Epithelial cell of prostate (primary cell): ENCODE measurements at places on chromosomes 2 and 18.

GRCh38 chr2:191618786-191619185, 59.1 kb upstream of the NABP1 start:
- DNase-seq: no peak

- DNase-seq: no peak
Measured at GRCh38 chr18:11654736-11655605, 34.1 kb upstream of the GNAL start.

- peak; percentile 56 for DNase-seq
Measured at GRCh38 chr2:164826293-164827243, 15.1 kb downstream of the COBLL1 start.

DNA sequence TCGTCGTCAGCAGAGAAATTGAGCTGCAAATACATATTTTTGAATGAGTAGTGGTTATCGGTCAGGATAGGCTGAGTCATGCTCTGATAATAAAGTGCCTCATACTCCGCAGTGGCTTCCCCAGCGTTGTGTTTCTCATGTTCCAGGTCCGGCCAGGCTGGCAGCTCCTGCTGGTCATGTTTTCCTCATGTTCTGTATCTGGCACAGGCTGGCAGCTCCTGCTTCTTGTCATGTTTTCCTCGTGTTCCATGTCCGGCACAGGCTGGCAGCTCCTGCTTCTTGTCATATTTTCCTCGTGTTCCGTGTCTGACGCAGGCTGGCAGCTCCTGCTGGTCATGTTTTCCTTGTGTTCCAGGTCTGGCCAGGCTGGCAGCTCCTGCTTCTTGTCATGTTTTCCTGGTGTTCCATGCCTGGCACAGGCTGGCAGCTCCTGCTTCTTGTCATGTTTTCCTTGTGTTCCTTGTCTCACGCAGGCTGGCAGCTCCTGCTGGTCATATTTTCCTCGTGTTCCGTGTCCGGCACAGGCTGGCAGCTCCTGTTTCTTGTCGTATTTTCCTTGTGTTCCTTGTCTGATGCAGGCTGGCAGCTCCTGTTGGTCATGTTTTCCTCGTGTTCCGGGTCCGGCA, 148.9 kb downstream of the ATP9B start:
- no peak for DNase-seq

GRCh38 chr18:361941-362310, 94.1 kb upstream of the THOC1 start:
- DNase-seq: no peak

- DNase-seq: no peak
Measured at GRCh38 chr18:37261246-37261840, 304.3 kb downstream of the CELF4 start.

DNA sequence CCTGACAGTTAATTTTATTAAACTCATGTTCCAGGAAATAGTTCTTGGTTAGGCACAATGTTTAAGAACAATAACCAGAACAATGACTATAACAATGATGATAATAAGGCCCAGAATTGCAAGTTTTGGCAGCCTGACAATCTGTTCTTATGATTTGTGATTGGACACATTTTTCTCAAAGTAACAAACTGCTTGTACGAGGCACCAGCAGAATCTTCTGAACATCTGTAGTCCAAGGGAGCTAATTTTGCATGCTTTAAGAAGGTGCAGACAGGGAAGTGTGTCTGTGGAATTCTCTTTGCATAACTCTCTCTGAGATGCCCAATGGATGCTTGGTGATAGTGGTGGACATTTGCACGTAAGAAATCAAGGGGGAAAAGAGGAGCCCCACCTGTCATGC, 709.3 kb downstream of the SLC4A3 start:
- DNase-seq: no peak

GRCh38 chr2:14197293-14197692, 435.2 kb upstream of the LRATD1 start:
- DNase-seq: no peak

DNA sequence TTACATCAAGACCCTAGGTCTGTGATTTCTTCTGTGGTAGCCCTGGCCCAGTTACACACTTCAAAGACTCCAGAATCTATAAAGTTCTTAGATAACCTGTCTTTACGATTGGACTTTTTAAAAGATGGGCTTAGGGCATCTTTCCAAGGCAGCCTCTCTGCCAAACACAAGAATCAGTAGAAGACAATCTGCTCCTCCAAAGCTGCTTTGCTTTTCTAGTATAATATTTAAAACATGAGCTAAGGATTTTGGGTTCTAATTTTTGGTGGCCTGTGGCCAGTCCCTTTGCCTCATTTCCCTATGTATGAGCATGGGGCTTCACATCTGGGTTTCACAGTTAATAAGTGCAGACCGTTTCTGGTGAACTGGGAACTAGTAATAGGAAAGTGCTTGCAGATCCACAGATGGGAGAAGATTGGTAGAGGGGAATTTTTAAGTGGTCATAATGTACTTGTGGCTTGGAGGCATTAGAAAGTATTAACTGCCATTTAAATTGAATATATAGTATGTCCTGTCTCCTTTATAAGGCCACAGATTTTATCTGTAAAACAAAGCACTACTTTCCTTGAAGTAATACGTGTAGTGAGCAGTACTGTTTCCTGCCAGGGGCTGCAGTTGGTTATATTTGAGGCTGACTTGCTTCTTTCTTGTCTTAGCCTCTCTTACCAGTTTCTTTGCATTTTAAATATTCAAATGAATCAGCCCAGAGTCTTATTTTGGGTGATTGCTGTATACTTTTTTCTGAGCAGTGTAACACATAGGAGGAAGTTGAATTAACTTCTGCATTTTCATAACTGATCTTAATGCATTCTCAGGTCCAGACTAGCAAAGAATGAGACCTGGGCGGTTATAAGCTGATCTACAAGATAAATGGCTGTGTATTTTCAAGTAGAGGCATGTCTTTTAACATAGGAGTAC, 1.5 kb downstream of the ARPC2 start:
- DNase-seq: peak; percentile 76

- peak; percentile 53 for DNase-seq
Measured at GRCh38 chr2:159615367-159616285, 722 bp downstream of the BAZ2B start.

DNA sequence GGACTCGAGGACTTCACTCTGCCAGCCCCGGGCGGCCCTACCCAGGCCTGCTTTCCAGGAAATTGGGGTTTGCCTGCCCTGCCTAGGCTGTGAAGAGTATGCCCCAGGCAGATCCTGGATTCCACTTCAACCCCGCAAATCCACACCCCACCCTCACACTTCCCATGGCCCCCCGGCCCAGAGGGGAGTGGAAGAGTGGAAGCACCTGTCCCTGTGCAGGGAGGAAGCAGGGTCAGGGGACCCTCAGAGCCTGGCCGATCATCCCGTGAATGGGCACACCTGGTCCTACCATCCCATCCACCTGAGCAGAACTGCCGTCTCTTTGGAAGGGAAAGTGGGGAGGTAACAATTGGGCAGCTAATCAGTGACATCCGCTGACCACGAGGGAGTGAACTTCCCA, 245.2 kb downstream of the EIPR1 start:
- no peak for DNase-seq

DNA sequence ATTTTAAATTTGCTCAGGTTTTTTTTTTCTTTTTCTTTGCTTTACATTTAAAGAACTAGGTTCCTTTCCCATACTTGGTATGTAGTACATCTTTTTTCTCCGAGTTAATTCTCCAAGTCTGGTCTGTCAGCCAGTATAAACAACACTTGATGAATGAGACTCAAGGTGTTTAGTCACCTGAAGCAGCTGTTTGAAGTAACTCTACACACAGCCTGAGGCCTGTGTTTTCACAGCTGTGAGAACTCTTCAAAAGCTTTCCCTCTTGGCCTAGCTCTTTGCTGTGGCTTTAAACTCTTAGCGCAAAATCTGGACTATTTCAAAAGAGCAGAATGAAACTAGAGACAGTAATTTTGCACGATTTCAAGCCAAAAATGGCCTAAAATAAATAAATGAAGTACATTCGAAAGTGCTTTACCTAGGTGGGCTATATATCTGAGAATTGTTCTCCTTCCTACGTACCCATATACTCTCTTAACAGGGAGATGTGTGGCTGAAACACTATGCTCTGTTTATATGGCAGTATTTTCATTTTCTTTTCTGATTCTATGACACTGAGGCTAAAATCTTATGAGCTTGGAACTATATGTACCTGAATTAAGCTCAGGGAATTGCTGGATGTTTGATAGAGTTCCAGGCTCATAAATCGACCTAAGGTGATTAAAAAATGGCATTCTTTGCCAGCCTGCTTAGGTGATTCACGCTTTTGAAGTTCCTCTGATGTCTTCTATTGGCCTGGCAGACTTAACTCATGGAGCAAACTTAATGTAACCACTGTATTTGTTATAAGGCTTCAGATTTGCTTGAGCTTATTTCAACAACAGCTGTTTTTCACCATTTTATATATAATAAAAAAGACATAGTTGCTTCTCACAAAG, 1044.1 kb upstream of the ZEB2 start:
- peak; percentile 73 for DNase-seq

DNA sequence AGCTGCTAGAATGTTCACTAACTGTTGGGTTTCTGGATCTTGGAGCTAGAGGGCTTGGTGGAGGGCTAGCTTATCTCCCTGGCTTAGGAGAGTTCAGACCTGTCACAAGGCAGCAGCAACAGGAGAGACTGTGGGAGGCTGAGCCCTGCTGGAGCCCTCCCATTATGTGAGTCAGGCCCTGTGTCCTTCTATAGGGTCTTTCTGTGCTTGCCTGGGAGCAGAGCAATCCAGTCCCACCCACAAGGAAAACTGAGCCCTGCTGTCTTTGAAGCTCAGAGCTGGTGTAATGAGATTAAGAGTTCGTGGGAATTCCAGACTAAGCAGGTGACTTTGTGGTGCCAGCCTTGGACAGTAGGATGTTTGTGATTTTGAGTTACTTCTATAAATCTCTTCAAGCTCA, 249.0 kb downstream of the TTC32 start:
- no peak for DNase-seq

- no peak for DNase-seq
Measured at GRCh38 chr2:25674077-25674362, 643 bp upstream of the DTNB start.

DNA sequence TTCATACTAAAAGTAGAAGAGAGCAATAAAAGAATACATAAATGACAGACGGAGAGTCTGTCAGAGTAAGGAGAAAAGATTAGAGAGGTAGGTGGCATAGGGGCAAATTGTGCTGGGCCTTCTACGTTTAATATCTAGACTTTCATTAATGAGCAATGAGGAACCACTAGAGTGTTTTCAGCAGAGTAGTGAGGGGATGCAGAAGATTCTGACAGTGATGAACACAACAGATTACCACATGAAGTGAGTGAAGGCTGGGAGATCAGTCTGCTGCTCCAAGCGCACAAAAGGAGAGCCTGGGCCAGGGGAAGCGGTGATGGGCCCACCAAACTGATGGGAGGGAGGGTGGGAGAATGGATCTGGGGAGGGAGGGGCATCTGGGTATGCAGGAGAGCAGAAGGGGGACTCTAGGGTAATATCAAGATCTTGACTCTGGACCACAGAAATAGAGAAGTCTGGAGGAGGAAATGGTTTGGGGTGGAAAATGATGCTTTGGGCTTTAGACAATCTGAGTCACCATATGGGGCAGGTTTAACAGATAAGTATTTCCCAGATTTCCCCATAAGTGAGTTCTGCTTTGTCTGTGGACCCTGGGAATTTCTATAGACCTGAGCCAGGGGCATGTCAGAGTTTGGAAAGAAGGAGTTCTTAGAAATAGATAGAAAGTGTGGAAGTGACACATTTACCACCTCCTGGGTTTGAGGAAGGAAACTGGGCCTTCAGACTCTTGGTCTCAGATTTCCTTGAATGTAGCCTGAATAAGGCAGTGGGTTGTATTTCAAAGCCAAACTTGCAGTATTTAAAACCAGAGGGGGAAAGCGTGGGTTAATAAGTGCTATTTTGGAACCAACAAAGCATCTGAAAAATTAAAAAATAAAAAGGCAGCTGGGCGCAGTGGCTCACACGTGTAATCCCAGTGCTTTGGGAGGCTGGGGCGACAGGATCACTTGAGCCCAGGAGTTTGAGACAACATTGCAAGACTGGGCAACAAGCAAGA, 15.0 kb upstream of the IL1A start:
- DNase-seq: no peak

- no peak for DNase-seq
Measured at GRCh38 chr2:78832481-78832880, 193.0 kb upstream of the REG3G start.

GRCh38 chr2:149612122-149612521, 24.5 kb upstream of the MMADHC start:
- no peak for DNase-seq

GRCh38 chr2:224142397-224143312, 103.6 kb upstream of the SERPINE2 start:
- no peak for DNase-seq

GRCh38 chr2:228786901-228787300, 484.2 kb downstream of the PID1 start:
- no peak for DNase-seq
